Hypothalamus (tissue), 51 donors: ENCODE measurements at places on chromosomes 6 and 20.

- no peak for DNase-seq
Observed at GRCh38 chr20:47568019-47568418, 66.3 kb downstream of the NCOA3 start.

DNA sequence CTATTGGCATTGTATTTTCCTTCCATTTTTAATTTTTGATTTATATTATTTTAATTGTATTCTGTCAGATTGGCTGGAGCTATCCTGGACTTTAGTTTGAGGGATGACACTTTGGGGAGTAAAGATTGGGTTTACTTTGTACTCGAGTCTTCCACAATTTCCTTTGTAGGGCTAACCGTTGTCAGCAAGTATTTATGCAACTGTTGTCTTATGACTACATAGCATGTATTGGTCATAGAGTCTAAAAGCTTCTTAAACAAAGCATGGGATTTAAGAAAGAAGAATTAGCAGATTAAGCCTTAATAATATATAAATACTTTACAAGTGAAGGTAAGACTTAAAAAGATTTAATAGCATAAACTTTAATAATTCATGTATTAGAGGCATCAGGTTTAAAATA lies 19.6 kb downstream of the FARS2 start:
- no peak for DNase-seq

GRCh38 chr6:110595112-110595511 lies 118.7 kb upstream of the SLC22A16 start:
- DNase-seq: no peak

DNA sequence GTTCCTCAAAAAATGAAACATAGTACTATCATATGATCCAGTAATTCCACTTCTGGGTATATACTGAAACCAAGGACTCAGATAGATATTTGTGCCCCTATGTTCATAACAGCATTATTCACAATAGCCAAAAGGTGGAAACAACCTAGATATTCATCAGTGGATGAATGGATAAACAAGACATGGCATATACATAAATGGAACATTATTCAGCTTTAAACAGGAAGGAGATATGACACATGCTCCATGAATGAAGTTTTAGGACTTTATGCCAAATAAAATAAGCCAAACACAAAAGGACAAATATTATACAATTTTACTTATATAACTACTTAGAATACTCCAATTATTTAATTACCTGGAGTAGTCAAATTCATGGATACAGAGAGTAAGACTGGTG lies 16.4 kb downstream of the PLCB1 start:
- DNase-seq: no peak

DNA sequence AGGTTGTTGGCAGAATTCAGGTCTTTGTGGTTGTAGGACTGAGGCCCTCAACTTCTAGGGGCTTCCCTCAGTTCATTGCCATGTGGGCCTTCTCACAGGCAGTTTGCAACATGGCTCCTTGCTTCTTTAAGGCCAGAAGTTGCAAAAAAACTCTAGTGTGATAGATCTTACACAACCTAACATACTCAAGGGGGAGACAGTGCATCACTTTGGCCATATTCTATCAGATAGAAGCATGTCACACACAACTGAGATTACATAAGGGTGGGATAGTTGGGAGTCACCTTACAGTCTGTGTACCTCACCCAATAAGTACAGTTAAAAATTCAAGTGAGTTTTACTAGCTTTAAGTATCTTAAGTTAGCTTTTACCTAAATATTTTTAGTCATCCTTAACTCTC lies 1.6 kb downstream of the SIRPD start:
- DNase-seq: no peak

- DNase-seq: no peak
Observed at GRCh38 chr6:92667843-92668242, 751.5 kb downstream of the EPHA7 start.

DNA sequence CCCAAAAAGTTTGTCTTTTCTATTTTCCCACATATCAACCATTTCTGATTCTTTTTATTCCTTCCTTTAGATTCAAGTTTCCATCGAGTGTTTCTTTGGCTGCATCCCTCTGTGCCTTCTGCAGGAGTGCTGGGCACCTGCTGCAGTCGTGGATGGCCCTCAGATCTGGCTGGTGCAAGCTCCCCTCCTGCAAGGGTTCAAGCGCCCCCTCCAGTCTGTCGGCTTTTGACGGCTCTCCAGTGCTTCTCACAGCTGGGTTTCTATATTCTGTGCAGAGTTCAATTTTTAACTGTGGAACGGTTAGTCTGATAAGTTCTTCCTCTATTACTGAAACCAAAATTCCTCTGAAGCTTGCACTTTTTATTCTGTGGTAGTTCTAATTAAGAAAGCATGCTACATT lies 132.1 kb downstream of the HUS1B start:
- peak; percentile 39 for DNase-seq

GRCh38 chr6:148769304-148769968 lies 22.6 kb downstream of the UST start:
- DNase-seq: no peak

GRCh38 chr20:14148042-14148441 lies 152.7 kb downstream of the MACROD2 start:
- DNase-seq: no peak

- DNase-seq: no peak
Observed at GRCh38 chr6:15544321-15544900, 118.4 kb downstream of the DTNBP1 start.

GRCh38 chr20:39264506-39265172 lies 302.5 kb downstream of the DHX35 start:
- peak; percentile 36 for DNase-seq

GRCh38 chr20:3209946-3210317 lies 634 bp downstream of the ITPA start:
- DNase-seq: no peak

- DNase-seq: no peak
Observed at GRCh38 chr6:4603291-4603690, 172.9 kb upstream of the CDYL start.

DNA sequence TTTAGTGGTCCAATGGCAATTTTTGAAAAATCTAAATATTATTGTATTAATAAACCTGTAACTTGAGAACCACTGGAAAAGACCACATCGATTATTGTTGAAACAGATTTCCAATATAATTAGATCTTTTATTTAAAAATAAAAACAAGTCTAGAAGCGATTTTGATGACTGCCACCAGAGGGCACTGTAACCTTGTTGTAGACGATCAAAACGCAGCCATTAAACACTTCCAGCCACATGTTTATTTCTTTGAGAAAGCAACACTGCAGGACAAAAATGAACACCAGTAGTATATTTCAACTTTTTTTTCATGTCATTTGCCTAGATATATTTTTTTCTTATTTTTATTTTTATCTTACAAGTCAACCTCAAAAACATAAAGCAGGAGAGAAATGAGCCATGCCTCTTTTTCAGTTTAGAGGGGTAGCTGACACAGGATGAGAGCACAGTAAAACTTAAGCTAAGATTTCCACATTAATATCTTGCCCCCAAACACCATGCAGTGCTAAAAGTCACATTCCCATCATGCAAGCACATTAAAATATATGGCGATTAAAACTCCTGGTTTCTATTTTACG lies 115.4 kb downstream of the OPRM1 start:
- DNase-seq: peak; percentile 27

- DNase-seq: no peak
Observed at GRCh38 chr6:26445934-26446667, 5.8 kb downstream of the BTN3A3 start.

GRCh38 chr6:109297406-109298110 lies 84.7 kb downstream of the CD164 start:
- no peak for DNase-seq

- no peak for DNase-seq
Observed at GRCh38 chr6:138510093-138510492, 10.8 kb upstream of the NHSL1 start.

DNA sequence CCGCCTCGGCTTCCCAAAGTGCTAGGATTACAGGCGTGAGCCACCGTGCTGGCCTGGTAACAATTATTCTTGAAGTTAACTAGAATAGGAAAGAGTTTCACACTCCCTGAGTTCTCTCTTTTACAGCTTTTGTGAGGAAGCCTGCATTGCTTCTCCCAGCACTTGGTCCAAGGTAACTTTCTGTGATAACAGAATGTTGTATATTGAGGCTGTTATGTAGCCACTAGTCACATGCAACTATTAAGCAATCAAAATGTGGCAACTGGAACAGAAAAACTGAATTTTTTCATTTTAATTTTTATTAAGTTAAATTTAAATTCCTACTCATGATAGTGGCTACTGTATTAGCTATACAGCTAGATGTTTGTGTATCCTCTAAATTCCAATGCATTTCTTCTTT lies 2.5 kb downstream of the TRIM38 start:
- no peak for DNase-seq

DNA sequence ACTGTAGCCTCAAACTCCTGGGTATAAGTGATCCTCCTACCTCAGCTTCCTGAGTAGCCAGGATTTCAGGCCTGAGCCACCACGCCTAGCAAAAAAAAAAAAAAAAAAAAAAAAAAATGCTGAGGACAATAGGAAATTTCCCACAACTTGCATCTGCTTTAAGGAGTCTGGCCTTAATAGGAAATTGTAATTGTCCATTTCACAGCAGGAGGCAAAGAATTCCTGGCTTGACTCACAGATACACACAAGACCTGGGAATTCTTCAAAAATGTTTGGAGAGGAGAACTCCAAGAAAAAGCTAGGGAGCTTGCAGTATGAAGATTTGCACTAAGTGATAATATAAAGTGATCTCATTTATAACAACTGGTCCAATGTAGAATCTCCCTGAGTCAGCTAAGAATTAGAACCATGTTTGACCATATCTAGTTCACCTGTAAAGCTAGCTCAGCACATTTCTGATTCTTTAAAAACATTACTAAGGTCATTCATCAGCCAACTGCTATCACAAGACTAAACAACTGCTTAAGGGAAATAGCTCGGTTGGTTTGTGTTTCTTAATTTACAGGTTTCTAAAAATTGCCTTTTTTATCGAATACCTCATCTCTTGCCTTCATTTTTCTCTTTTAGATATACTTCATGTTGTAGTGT lies 80.2 kb upstream of the SLC2A12 start:
- no peak for DNase-seq

- DNase-seq: no peak
Observed at GRCh38 chr20:13422637-13423036, 201.6 kb downstream of the ISM1 start.

DNA sequence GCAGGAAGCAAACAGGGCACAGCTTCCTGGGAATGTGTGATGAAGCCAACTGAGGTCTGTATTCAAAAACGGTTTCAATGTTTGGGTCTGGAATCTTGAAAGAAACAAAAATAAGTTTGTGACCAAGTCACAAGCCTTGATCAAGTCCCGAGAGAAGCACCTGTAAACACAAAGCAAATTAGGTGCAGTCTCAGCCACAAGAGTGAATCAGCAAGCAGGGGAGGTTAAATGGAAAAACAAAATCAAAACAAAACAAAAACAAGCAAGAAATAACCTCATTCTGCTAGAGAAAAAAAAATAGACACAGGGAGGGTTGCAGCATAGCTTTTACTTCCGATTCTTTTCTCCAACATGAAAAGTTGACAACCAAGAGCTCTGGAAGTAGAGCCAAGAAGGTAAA lies 201.7 kb downstream of the CLIC5 start:
- DNase-seq: no peak

DNA sequence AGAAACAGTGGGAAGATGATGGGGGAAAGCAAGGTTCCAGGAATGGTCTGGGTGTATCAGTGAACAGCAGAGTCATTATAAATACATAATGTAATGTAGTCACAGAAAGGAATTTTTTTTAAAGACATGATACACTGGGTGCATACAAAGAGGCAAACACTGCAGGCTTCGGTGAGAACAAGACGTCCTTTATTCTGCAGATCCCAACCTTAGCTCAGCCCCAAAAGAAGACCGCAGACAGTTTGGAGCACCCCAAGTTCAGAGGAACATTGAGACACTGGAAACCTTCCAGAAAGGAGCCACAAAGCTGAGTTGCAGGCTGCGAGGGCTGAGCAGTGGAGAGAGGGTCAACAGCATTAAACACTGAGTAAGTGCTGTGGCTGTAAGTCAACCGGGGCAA lies 30.6 kb upstream of the FOXC1 start:
- no peak for DNase-seq

- no peak for DNase-seq
Observed at GRCh38 chr6:131945971-131946370, 5.2 kb downstream of the CCN2 start.

DNA sequence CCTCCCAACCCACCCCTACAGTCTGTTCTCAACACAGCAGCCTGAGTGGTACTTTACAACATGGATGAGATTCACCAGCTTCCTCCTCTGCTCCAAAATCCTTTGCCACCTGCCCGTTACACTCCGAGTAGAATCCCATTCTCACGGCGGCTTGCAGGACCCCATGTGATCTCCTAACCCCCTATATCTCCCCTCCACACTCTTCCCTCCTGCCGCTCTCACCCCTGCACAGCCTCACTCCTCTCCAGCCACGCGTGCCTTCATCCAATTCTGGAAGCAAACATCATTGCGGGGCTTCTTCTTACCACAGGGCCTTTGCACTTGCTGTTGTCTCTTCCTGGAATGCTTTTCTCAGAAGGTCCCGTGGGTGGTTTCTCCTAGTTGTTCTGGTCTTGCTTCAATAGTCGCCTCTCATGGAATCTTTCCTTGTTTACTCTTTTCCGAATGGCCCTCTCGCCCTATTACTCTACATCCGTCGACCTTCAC lies 472.3 kb downstream of the CDH26 start:
- no peak for DNase-seq

DNA sequence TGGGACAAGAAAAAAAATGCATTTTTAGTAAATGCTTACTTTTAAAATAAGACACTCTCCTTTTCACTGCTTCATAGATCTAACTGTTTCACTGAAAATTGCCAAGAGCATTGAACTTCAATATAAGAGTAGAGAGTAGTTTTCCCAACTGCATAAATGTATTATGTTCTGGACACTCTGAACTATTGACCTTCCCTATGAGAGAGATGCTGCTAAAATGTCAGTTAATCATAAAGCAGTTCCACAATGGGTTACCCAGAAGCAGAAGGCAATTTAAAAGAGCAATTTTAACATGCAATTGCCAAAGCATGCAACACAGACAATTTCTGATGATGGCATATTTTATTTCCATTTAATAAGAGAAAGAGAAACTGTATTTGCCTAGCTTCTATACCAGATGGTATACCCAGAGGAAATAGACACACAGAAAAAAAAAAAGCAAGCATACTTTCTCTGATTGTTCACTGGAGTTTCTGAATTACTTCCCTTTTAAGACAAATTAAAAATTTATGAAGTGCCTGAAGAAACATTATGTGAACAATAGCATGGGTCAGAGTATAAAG lies 279.1 kb upstream of the THEMIS start:
- DNase-seq: no peak

DNA sequence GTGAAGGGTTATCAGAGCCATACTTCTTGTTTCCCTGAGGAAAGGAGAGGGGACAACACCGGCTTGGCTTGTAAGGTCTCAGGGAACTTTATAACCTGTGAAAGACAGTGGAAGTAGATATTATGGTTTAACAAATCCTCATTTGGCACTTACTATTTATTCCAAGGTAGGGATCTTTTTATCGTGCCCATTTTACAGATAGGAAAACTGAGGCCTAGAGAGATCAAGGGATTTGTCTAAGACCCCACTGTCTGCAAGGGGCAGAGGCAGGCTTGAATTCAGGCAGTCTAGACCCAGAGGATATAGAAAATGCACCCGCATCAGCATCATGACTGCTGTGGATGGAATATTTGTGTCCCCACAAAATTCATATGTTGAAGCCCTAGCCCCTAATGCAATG lies 118.4 kb upstream of the CST7 start:
- DNase-seq: no peak
